ENCODE measurements at places on chromosomes 16 and 17.

- no peak for DNase-seq
Measured at GRCh38 chr17:68382582-68383085, 74.7 kb downstream of the WIPI1 start.

- DNase-seq: no peak
Measured at GRCh38 chr17:7122381-7122780, 7.8 kb upstream of the ASGR2 start.

DNA sequence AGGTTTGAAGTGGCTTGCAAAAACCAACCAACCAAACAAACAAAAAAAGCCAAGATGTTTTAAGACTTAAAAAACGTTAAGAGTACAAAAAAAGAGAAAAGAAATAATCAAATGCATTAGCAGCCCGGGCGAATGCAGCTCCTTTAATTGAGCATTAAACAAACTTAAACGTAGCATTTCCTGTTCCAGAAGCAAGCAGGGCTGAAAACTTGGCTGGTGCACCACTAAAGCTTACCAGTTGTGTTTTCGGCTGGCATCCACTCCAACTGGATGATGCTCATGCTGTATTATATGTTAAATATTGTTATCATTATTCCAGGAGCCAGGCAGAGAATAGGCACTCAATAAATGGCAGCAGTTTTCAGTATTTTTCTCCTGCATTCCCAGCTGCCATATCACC, 45.1 kb downstream of the IRX6 start:
- DNase-seq: no peak

DNA sequence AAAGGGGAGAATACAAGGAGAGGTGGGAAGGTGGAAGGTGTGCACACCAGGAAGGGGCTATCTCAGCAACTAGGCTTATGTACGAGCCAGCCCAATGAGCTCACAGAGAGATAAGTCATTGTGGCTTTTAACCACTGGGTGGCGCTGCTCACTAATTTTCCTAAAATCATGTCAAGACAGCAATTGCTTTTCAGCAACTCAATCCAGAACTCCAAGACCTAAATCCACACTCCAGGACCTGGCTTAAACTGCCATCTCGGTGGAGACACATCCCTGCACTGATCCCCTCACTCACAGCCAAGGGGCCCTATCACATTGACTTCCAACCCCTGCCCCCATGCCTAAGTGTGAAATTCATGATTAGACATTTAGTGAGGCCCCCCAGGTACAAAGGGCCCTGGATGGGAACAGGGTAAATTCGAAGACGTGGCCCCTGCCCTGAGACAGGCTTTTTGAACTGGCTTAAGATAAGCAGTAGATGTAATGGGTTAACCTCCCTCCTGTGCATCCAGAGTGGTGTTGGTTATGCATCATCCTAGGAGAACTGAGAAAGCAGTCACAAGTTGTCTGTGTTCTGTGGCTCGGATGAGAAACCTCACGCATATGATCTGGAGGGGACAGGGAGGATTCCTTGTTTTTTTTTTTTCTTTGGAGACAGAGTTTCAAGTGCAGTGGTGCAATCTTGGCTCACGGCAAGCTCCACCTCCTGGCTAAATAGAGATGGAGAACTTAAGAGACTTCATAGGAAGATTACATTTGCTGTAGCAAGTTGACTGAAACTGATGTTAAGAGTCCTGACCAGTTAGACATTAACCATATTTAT, 11.5 kb downstream of the CCL16 start:
- peak; percentile 11 for DNase-seq

GRCh38 chr17:10161386-10161785, 37.0 kb downstream of the GAS7 start:
- DNase-seq: no peak

GRCh38 chr16:8849411-8850011, 19.3 kb downstream of the CARHSP1 start:
- no peak for DNase-seq

GRCh38 chr17:66737524-66737923, 97.4 kb upstream of the CACNG5 start:
- DNase-seq: no peak

- peak; percentile 47 for DNase-seq
Measured at GRCh38 chr17:45311760-45312476, 4.9 kb downstream of the MAP3K14 start.

GRCh38 chr16:10421596-10421995, 35.7 kb downstream of the ATF7IP2 start:
- DNase-seq: no peak

DNA sequence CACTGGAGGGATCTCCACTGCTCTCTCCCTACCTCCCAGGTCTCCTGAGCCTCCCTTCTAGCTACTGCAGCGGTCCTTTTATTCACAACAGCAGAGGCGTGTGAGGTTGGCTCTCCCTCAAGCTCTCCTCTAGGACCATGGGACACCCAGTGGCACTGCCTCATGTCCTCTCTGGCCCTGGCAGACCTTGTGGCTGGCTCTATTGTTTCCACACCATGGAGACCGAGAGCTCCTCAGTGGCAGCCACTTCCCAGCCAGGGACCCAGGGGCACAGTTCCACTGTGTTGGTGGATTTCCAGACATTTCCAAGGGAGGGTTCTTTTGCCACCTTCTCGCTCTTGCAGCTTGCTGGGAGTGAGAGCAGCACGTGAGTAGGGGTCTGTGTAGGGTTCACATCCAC, 204.9 kb downstream of the AXIN2 start:
- DNase-seq: no peak

GRCh38 chr17:37283414-37283961, 92.3 kb upstream of the C17orf78 start:
- DNase-seq: no peak

GRCh38 chr17:31554930-31555329, 163.5 kb downstream of the RAB11FIP4 start:
- DNase-seq: no peak

GRCh38 chr17:8122422-8122923, 1.4 kb downstream of the HES7 start:
- DNase-seq: no peak

DNA sequence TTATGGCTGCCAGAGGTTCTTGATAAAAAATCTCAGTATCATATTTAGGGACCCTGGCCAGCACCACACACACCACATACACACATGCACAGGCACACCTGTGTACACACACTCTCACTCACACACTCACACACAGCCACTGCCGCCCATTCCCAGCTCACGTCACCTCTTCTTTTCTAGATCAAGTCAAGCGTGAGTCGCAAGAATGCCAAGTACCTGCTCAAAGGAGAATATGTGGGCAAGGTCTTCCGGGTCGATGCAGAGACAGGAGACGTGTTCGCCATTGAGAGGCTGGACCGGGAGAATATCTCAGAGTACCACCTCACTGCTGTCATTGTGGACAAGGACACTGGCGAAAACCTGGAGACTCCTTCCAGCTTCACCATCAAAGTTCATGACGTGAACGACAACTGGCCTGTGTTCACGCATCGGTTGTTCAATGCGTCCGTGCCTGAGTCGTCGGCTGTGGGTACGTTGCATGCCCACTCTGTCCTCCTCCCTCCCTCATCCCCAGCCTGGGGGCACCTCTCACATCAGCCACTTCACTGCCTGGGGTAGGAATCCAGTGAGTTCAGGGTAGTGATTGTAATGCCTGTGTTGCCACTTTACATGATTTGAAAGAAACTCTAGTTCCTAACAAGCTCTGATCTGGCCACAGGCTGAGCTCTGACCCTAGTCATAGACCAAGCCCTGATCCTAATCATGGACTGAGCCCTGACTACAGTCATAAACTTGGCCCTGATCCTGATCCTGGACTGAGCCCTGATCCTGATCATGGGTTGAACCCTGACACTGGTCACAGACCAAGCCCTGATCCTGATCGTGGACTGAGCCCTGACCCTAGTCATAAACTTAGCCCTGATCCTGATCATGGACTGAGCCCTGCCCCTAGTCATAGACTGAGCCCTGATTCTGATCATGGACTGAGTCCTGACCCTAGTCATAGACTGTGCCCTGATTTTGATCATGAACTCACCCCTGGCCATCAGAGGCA, 20.4 kb downstream of the CDH5 start:
- DNase-seq: no peak

DNA sequence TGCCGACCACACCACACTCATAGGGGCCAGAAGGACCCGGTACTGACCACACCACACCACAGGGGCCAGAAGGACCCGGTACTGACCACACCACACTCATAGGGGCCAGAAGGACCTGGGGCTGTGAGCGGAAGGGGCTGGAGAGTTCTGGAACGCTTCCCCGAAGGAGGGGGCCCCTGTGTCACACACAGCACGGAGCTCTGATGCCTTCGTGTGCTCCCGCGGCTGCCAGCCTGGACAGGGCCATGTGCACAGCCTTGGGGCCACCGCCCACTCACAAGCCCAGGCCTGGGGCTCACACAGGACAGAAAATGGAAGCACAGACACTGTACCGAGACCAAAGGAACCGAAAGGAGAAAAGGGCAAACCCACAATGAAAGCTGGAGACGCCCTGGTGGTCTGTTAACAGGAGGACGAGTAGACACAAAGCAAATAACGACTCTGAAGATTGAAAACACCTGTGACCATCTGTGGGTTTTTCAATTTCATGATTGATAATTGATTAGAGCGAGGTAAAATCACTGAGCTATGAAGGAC, 106.5 kb upstream of the METRNL start:
- no peak for DNase-seq

DNA sequence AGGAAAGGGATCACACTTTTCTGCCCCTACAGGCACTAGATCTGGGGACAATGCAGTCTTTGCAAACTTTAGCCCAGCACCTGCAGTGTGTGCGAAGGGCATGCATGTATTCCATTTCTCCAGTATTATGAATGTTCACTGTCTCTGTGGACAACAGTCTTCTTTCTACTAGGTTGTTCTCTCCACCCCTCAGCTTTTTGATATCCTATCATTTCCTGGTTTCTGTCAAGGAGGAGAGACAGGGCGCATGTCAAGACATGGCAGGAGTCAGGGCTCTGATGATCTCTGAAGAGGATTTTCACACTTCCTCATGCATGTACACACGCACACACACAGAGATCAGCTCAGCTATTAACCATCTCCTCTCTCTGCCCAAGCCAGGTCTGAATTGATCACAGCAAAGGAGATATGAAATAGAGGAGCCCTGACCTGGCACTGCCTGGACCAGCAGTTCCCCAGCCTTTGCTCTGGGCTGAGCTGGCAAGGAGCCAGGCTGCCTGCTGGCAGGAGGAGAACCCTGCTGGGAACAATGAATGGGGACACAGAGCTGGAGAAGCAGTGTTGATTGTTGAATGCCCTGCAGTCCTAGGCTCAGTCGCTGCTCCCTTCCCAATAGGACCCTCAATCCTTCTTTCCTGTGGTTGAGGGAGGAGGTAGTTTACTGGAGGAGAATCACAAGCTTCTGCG, 2.6 kb downstream of the GPR179 start:
- DNase-seq: peak; percentile 77

DNA sequence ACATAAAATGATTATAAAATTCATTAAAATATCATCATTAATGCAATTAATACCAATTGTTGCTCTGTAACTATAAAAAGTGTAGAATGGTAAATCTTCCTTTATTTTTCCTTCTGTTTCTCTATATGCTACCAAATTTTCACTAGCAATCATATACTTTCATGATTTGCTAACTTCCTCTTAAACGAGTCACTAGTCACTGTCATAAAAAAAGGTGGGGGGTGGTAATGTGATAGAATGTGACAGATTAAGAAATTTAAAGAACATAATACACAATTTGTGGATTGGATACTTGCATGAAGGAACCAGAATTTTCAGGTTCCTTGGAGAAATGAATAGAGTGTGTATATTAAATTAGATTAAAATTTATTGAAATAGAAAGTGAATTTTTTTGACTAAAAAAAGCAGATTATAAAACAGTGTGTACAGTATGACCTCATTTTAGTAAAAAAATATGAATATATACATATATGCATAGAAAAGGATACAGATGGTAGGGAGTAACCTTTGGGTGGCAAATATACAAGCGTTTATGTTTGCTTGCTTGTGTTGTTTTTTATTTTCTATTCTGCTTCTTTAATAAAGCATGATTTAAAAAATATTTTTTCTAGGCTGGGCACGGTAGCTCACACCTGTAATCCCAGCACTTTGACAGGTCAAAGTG, 56.7 kb upstream of the C17orf78 start:
- DNase-seq: no peak

DNA sequence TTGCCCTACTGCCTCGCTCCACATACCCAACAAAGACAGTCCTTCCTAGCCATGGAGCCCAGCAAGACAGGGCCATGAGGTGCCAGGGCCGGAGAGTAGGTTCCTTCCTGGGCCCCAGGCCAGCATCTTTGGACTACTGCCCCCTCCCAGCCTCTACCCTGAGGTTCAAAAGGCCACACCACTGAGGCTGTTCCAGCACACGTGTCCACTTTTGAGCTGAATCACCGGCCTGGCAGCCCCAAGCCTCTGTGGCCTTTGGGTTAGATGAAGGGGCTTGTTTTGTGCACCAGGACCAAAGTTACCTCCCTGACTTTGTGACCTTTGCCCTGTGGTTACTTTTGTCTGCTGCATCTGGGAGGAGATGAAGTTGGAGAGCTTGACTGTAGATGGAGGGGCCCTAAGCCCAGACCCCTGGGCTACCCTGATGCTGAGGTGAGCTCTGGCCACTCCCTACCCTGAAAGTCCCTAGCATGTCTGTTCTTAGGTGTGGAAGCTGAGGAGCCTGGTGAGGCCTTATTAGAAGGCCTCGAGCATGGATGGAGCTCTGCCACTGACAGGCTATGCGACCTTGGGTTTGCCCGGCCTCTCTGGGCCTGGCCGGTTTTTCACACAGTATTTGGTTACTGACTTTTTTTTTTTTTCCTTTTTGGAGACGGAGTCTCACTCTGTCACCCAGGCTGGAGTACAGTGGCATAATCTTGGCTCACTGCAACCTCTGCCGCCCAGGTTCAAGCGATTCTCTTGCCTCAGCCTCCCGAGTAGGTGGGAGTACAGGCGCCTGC, 12.0 kb downstream of the SEZ6 start:
- DNase-seq: no peak

GRCh38 chr17:49989518-49989880, 5.5 kb downstream of the DLX3 start:
- no peak for DNase-seq

GRCh38 chr17:61393904-61394629, 5.6 kb upstream of the TBX2 start:
- DNase-seq: no peak

DNA sequence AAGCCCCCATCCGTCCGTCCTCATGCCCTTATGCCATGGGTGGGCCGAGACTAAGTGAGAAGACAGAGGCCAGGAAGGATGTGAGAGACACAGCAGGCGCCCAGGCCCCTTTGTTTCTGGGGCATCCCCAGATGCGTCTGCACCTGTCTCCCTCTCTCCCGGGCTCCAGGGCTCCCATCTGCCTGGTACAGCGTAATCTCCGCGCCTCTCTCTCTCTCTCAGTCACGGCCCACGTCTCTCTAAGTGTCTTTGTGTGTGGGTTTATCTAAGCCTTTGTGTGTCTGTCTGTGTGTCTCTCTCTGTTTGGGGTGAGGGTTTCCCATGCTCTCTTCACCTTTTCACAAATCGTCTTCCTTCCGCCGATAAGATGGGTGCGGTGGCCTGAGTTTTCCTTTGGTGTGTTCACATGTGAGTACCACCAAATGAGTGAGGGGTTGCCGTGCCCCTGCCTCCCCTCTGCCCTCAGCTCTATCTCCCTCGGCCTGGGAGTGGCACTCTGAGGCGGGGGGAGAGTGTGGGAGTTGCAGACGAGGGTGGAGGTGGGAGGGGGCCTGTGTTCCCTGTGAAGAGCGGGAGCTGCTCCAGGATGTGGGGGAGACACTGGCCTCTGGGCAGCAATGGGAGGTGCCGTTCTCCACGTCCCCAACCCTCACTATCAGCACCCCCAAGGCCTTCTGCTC, 25.8 kb upstream of the ABCC3 start:
- DNase-seq: no peak
